ENCODE measurements at places on chromosomes 3 and 15.

DNA sequence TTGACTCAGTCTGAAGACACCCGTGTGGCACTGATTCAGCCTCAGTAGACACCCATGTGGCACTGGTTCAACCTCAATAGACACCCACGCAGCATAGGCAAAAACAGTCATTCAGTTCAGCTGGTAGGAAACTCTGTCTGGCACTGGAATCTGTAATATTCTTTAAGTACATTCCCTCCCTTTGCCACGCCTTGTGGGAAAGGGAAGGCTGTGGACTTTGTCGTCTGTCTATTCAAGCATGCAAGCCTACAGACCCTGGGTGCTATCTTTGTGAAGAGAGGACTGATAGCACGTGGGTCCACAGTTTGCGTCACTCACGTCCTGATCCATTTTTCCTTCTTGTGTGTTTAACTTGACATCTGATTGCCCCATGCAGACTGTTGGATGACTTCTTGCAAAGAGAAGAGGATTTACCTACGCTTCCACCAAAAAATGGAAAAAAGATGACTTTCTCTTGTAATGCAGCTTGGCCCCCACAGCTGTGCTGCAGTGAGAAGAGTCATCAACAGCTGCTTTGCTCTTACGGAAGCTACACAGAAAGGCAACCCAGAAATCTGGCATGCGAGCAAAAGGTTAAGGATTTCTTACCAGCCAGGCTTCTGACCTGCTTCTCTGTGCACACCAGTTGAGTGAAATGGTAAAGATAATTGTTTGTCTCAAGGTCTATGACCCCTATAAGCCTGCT lies 278.1 kb downstream of the ULK4 start:
- no peak for DNase-seq

DNA sequence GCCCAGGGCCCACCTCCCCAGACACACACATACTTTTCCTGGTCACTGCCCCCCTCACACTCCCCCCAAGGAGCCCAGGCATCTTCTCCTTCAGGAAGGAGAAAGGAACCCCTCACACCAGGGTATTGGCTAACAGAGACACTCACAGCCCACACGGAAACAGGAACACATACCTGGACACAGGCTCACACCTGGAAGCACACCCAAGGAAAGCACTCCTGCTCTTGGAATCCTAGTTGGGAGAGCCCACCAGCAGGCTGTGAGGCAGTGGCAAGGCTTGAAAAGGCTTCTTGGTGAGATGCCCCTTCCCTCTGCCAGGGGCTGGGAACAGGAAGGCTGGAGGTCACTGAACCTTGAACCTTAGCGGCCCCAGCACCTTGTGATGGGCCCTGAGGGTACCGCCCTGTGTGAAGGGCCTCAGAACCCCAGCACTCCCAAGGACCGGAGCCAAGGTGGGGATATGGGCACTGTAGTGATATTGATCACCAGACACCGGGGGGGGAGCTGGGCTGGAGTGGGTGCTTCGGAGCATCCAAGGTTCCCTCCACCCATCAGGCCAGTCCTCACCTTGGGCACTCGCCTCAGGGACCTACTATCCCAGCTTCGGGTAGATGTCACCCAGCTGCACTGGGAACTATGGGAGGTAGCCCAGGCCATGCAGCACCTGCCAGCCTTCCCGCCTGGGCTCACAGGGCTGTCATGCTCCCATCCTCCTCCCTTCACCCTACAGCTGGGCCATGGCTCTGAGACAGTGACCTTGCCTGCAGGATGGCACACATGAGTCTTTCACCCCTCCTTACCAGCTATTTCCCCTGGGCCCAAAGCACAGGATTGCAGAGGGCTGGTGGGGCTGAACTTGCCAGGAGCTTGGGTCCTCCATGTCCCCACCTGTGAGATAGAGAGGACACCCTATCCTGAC lies 16.4 kb downstream of the MYL3 start:
- DNase-seq = no peak

GRCh38 chr3:36214460-36214859 lies 165.8 kb upstream of the STAC start:
- no peak for DNase-seq

DNA sequence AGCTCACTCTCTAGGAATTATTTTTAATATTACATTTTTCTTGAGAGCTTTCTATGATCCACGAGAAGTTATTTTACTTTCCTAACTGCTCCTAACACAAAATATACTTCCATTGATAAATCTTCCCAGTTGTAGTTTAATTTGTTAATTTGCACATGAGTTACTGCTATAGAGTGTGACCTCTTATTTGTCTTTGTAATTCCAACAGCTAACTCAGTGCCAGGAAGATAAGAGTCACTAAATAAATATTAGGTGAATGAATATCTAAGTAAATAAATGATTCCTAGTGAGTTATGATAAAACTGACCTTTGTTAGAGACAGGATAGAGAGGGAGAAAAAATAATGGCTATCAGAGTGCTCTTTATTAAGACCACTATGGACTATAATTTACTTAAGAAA lies 319.9 kb downstream of the NAALADL2 start:
- DNase-seq = no peak

- peak; percentile 90 for DNase-seq
These were observed 44.1 kb downstream of the KLHL25 start for GRCh38 chr15:85750319-85751290.

GRCh38 chr3:153577059-153577736 lies 415.2 kb downstream of the RAP2B start:
- no peak for DNase-seq

DNA sequence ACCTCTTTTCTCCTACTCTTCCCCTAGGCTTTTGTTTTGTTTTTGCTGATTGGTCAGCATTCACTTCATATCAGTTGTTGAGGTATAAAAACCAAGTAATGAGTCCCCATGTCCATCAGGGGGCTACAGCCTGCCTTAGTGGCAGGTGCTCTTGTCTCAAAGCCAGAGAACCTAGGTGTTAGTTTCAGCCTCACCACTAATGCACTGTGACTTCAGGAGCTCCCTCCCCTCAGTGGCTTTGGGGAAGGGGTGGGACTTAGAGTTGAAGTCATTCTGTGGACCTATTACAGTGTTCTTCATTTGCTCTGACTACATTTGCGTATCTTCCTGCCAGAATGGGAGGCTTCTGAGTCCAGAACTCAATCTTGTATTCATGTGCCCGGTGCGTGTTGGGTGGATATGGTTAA lies 41.6 kb downstream of the NR2C2 start:
- DNase-seq = no peak

- no peak for DNase-seq
These were observed 70.0 kb upstream of the CBLB start for GRCh38 chr3:105938806-105939205.

- no peak for DNase-seq
These were observed 73.1 kb downstream of the RORA start for GRCh38 chr15:61155741-61156700.

GRCh38 chr3:59573911-59574310 lies 524.1 kb upstream of the CFAP20DC start:
- DNase-seq = no peak

DNA sequence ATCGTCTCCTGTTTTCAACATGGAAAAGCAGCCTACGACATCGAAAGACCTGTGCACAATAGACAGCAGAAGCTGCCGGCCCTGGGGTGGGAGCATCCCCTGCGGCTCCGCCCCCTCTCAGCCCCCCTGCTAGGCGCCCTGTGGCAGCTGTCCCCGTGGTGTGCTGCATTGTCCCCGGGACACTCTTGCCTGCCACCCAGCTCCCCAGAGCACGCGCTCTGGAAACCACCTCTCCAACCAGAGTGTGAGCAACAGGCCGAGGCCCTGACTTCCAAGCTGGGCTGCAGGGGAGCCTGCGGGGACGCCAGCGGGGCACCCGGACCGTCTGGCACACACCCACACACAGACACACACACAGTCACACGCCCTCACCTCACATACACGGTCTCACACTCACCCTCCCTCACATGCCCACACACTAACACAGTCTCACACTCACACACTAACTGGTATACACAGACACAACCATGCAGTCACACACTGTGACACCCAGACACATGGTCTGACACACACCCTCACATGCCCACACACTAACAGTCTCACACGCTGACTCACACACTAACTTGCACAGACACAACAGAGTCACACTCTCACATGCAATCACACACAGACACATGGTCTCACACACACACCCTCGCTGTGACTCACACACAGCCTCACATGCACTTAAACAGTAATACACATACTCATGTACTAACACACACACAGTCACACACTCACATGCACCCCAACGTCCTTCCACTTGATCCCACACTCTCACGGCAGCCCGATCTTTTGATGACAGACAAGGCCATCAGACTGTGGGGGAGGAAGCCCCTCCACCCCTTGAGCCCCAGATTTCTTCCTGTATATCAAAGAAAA lies 94.7 kb downstream of the OCA2 start:
- DNase-seq = peak; percentile 54

DNA sequence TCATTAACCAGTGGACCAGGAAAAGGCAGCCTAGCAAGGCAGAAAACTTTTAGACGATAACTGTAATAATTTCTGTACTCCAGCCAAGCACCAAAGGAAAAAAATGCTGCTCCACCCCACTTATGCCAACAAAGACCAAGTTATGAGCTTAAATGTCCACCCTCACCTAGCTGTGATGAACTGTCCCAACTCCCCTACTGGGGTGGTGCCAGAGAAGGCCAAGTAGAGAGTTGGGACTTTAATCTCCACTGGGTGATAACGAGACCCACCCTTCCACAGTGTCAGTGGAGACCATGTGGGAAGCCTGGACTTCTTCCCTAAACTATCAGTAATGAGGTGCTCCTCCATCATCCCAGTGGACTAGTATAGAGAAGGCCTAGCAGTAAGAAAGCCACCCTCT lies 33.8 kb upstream of the COPB2 start:
- DNase-seq = no peak

All from coronary artery (tissue), 2 donors.